Esophagus mucosa (tissue), 1 donor: ENCODE measurements at places on chromosomes 4 and X. TPM values are rescaled to one million over a fixed set of nuclear protein-coding genes. Genes with fewer than 3 reads are reported as not detected.
A peak's percentile ranks its signal among the peaks of the same experiment; 100 is the strongest.

GRCh38 chr4:114062499-114062898 is 83.1 kb upstream of the ARSJ start:
- no peak for ATAC-seq

GRCh38 chr4:166518315-166518714 is 645.3 kb downstream of the TLL1 start:
- ATAC-seq: no peak

DNA sequence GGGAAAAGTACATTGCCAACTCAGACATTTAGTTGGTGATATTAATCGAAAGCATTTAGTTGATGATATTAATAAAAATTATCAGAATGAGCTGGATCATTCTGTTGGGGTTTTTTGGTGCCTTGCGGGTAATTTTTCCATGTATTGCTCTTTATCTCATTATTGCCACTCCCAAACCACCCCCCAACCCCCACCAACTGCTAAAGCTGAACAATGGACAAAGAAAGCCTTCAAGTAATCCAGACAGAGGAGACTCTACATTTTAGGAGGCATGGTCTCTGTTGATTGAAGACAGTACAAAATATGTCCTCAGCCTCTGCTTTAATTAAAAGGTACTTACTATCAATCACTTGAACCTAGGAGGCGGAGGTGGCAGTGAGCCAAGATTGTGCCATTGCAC is 22.5 kb downstream of the PDK3 start:
- ATAC-seq: no peak

DNA sequence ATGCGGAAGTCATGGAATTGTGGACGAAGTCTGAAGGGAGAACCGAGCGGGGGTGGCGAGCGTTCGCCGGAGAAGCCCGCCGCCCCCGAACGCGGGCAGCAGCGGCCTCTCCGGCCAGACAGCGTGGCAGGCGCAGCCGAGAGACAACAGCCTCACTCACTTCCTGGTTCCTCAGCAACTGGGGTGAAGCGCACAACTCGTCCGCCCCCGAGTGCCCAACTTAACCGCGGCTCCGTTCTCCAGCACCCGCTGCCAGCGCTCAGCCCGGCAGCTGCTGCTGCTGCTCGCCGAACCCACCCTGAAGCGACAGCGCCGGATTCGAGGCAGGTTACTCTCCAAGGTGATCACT is 68.0 kb downstream of the NOCT start:
- ATAC-seq: peak; percentile 49

DNA sequence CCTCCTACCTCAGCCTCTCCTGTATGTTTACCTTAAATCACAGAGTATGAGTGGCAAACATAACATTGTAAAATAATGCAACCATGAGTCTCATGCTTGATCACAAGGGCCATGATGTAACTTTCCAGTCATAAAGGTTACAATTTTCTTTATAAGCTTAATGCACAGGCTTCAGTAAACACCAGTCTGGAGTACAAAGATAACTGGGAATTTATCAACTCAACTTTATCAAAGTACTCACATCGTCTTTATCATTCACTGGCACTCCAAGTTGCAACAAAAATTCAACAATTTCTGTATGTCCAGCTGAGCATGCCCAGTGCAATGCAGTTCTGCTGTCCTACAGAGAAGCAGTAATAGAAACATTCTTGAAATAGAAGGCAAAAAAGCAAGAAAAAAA is 2.8 kb downstream of the PSMD10 start:
- ATAC-seq: no peak

DNA sequence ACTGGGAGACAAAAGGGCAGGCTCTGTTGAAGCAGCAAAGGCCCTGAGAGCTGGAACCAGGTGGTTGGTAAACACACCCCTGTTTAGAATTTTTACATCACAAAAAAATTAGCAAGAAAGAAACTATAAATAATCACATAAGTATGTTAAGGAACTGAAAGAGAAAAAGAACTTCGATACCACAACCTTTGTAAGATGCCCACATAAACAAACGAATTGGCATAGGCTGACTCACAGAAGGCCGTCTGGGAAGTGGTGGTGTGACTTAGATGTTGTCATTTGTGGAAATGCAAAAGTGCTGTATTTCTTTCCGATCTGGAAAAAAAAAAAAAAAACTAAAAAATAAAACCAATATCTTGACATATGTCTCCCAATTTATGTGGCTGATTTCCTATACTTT is 235.1 kb downstream of the USP46 start:
- no peak for ATAC-seq

DNA sequence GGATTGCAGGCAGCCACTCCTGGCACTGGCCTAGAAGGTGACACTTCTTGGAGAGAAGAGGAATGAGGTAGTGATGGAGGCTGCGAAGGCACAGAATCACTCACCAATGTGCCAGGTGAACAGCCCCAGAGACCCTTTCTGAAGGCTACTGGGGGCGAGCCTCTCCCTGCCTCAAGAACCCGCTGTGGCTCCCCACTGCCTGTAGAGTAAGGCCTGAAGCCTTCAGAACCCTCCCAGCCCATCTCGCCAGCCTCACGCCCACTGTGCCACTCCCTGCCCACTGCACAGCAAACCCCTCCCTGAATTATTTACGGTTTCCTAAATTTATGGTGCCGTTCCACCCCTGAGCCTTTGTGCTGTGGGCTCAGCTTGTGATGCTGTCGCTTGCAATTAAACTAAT is 24.2 kb upstream of the SORCS2 start:
- no peak for ATAC-seq

The PAGE4 gene
- total RNA-seq: not detected

The VSIG4 gene
- total RNA-seq: 2.9 TPM

The YIPF7 gene
- not detected for total RNA-seq

The MAGEA12 gene
- not detected for total RNA-seq

The ZCCHC12 gene
- not detected for total RNA-seq

The GPR50 gene
- not detected for total RNA-seq

The PPP1R2C gene
- not detected for total RNA-seq

The FGFR3 gene
- 150 TPM for total RNA-seq

The TMEM31 gene
- total RNA-seq: not detected

The PCDH11X gene
- total RNA-seq: not detected

The F11 gene
- total RNA-seq: not detected
